CD4-positive, alpha-beta T cell (primary cell): ENCODE measurements at places on chromosomes 6 and 20.

DNA sequence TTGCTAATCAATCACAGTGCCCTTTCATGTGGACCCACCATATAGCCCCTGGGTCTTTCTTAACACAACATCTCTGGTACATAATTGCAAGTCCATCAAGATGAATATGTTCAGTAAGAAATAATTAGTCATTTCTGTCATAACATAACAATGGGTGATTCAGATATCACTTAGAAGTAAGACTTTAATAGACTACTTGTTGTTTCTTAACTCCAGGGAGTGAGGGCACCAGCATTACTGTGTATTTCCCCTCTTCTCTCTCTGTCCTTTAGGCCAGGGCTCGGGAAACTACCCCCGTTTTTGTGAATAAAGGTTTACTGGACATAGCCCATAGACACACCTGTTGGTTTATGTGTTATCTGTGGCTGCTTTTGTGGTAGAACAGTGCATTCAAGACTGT lies 123.5 kb downstream of the SLC24A3 start:
- DNase-seq, result no peak

GRCh38 chr6:147255948-147256674 lies 51.9 kb downstream of the STXBP5 start:
- DNase-seq, result no peak

DNA sequence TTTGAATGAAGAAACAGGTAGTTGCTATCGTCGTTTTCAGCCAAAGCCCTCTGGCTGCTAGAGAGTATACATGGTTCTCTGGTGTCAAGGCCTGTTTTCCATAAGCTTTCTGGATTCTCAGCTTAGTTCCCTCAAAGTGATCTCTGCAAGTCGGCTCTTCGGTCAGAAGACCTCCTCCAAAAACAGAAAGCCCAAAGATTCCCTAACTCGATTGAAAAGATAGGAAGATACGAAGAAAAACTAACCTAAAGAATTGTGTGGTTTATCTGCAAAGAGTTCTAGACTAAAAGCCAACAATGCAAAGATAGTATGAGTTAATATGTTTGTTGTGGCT lies 545 bp upstream of the ASCC3 start:
- no peak for DNase-seq

GRCh38 chr20:48191200-48191599 lies 405.9 kb upstream of the SULF2 start:
- DNase-seq, result no peak

DNA sequence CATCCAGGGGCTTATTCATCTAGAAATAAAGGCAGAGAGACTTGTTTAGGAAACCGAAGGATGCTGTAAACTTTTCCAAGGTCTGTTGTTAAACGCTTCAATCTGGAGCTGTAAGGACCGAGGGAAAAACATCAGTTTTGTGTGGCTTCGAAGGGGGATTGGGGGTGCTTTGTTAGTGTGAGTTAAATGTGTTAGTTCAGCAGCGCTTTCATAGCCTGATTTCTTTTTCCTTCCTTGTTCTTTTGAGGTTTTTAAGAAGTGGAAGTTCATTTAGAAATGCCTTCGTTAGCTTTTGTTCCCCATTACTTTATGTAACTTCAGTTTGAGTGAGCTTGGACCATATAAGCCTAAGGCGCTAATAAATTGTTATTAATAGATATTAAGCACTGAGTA lies 1.5 kb downstream of the ANKS1A start:
- DNase-seq, result no peak

DNA sequence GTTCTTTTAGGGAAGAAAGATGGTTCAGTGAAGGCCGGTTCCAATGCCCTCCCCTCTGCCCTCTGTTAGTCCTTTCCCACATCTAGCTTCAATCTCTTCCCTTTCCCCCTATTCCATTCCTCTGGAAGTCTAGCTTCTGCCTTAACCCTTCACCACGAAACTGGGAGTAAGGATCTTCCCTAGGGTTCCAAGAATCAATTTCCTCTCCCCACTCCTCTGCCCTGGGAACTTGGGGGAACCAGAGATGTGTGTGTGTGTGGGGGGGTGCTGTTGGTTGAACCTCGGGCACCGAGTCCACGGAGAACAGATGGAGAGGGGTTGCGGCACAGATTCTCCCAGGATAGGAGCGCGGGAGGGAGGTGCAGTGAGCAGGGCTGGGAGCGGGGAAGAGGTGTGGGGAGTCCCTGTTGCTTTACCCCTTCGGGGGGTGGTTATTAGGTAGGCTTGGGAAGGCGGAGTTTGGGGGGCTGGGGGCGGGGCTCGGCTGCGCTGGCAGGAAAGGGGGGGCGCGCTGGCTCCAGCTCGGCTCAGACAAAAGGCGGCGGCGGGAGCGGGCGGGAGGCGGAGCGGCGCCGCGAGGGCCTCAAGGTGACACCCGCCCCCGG lies at the start of gene TMEM151B:
TMEM151B (plus strand) TSS at position 530 of the 605 bp plus-strand sequence. CDS start 293 bp downstream, outside the sequence.
- no peak for DNase-seq

- DNase-seq, result no peak
Measured at GRCh38 chr6:4078691-4079471, at the start of gene FAM217A. Gene FAM217A, minus strand, starts transcription at chr6:4079137. Its CDS starts 1,723 bp downstream, at chr6:4077414.

GRCh38 chr6:54315656-54316055 lies 7.4 kb downstream of the TINAG start:
- DNase-seq, result no peak

- no peak for DNase-seq
Measured at GRCh38 chr6:105603788-105604586, 201.1 kb upstream of the PREP start.

DNA sequence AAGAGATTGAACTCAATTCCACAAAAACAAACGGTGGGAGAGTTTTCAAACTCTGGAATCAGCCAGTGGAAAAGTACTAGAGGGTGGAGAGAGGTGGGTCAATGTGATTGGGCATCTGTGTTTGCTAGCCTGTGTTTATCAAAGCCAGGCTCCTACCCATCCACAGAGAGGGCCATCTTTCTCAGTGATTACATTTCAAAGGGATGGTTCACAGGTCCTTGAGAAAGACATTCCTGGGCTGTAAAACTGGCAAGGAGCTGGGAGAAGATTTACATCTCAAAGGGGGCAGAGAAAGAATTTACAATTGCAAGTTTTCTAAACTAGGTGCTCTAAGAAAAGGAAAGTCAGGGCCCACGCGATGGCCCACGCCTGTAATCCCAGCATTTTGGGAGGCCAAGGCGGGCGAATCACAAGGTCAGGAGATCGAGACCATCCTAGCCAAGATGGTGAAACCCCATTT lies 146.8 kb upstream of the UST start:
- DNase-seq, result no peak

- DNase-seq, result no peak
Measured at GRCh38 chr20:17827079-17827478, 127.3 kb downstream of the BANF2 start.

GRCh38 chr6:43986177-43986825 lies 141.0 kb downstream of the MRPL14 start:
- no peak for DNase-seq

- DNase-seq, result no peak
Measured at GRCh38 chr6:9136141-9136822, 700.9 kb upstream of the SLC35B3 start.

GRCh38 chr6:134278000-134278399 lies 39.9 kb downstream of the SGK1 start:
- no peak for DNase-seq

DNA sequence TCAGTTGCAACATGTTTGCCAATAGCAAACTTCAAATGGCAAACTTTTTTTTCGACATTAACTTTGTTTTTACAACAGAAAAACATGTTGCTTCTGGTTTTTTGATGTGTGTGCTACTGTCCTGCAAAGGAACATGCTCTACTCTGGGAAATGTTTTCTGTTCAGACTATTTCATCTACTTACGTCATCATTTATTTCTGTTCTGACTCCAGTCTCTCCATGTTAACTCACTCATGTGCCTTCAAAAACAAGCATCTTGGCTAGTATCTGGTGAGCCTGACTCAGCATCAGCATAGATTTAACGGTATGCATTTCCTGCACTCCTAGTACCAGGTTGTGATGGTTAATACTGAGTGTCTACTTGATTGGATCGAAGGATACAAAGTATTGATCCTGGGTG lies 36.1 kb upstream of the MAP7 start:
- no peak for DNase-seq

- DNase-seq, result peak; percentile 84
Measured at GRCh38 chr20:50478162-50478990, 31.8 kb upstream of the PTPN1 start.

DNA sequence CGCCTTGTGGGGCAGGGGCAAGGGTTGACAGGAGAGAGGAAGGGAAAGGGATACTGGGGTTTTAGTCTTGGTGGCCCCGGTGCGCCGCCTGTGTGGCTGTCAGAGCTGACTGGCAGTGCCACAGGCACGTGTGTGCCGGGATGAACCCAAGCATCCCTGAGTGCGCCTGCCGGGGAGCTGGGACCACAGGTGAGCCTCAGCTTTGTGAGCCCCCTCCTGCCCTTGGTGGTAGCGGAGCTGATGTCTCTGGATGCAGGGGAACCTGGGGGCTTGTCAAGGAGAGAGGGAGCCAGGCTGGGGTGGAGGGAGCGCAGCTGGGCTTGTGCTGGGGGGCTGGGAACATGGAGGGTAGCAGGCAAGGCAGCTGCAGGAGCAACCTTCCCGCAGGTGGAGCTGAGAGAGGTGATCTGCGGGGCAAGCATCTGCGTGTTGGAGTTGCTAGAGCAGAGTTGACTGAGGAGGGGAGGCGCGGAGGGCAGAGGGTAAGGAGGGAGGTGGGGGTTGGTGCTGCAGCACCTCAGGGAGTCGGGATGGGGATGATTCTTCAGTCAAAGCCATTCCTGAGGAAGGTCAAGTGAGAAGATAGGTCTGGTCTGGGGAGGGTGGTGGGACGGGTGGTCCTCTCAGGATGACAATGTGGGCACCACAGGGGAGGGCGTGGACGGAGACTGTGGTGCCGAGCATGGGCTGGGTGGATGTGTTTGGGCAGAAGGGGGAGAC lies 28.1 kb downstream of the PYGB start:
- peak; percentile 28 for DNase-seq

DNA sequence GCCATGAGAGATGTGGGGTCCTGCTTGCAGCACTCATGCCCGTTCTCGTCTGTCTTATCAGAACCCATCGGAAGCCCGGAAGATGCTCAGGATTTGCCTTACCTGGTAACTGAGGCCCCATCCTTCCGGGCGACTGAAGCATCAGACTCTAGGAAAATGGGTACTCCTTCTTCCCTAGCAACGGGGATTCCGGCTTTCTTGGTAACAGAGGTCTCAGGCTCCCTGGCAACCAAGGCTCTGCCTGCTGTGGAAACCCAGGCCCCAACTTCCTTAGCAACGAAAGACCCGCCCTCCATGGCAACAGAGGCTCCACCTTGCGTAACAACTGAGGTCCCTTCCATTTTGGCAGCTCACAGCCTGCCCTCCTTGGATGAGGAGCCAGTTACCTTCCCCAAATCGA lies 8.3 kb downstream of the PI16 start:
- DNase-seq, result peak; percentile 67

GRCh38 chr6:125471667-125472066 lies 169.9 kb upstream of the HDDC2 start:
- DNase-seq, result no peak

- no peak for DNase-seq
Measured at GRCh38 chr6:163637524-163637923, 223.0 kb downstream of the QKI start.

- DNase-seq, result no peak
Measured at GRCh38 chr6:6008089-6008647, 1.4 kb upstream of the NRN1 start.

- DNase-seq, result no peak
Measured at GRCh38 chr6:108531332-108531731, 29.4 kb upstream of the FOXO3 start.

GRCh38 chr6:12522347-12522746 lies 194.2 kb upstream of the PHACTR1 start:
- no peak for DNase-seq
